ENCODE measurements at places on chromosomes 5 and 9.

DNA sequence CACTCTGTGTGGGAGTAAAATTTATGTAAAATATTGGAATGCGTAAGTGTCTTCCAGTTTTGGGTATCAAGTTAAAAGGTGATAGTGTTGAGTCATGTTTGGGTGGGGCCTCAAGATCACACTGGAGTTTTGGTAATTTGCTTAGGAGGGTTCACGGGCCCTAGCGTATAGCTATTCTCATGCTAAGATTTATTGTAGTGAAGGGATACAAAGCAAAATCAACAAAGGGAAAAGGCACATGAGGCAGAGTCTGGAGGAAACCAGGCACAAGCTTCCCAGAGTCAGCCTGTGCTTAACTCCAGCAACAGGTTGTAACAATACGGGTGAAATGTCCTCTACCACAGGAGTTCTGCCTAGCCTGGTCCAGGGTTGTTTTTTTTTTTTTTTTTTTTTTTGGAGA is 20.2 kb downstream of the HSPA4 start:
- peak; percentile 13 for DNase-seq

GRCh38 chr5:106728208-106728607 is 942.5 kb downstream of the EFNA5 start:
- no peak for DNase-seq

- DNase-seq: no peak
Measured at GRCh38 chr5:173327084-173327947, 898 bp downstream of the STC2 start.

- no peak for DNase-seq
Measured at GRCh38 chr5:175162036-175162435, 281.9 kb downstream of the DRD1 start.

DNA sequence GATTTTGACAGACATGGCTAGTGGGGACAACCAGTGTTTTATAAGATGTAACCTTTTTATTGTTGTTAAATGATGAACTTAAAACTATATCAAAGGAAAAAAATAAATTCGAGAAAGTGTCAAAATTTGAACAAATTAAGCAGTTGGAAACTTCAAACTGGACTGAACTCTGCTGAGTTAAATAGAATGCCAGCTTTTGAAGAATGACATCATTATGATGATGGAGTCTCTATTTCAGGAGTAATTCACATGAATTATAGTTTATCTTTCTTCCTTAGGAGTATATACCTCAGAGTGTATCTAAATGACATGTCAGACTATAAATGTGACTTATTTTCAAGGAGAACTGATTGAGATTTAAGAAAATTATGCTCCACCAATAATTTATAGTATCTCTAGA is 125.2 kb downstream of the CAMK4 start:
- DNase-seq: no peak
